ENCODE measurements at places on chromosomes 5 and 9.

- no peak for DNase-seq
Observed at GRCh38 chr9:89790542-89791109, 185.8 kb downstream of the GADD45G start.

DNA sequence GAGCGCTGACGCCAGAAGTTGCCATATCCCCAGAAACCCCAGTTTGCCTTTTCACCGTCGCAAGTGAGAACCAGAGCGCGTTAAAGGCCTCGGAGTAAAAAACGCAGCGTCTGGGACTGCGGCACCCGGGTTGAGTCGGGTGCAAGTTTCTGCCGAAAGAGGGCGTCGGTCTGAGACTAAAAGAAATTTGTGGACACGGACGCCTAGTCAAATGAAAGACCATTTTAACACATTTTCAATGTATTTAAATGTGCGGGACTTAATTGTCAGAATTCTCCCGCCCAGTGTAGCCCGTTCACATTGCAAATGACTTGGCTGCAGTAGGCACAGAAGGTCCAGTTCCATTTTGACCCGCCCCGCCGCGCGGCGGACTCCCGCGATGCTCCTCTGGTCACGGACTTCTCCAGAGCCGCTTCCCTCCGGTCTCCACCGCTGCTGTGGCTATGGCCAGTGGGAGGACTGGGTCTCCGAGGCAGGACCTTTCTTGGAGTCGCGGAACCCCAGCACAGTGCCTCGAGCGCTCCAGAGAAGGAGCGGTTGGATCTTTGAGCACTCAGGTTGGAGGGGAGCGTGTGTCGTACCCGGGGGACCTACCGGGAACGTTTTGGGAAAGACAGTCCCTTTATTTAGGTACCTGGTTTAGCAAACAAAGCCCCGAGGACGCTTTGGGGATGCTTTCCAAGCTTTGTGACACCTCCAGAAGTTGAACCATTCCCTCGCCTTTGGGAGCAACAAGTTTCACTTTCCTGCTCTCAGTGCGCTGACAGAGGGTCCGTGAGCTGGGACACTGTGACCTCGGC, 1.2 kb upstream of the NPR3 start:
- no peak for DNase-seq

DNA sequence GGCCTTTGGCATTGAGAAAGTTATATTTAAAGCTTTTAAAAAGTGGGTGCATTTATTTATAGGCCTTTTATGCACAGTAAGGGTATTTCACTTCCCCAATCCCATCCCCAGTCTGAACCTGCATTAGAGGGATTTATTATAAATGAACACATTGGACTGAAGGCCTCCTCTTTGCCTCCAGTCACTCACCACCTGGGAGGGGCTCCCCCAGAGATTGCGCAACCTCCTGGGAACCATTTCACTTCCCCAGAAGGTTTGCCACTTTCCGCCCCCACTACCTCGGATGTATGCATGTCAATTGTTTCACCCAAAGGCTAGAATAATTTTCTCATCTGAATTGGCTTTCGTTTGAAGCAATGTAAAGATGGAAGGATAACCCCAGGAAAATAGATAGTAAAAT, 29.8 kb upstream of the VCAN start:
- DNase-seq: no peak

- no peak for DNase-seq
Observed at GRCh38 chr5:65830856-65831255, 95.5 kb upstream of the ERBIN start.

- DNase-seq: no peak
Observed at GRCh38 chr9:137166380-137167229, 3.2 kb downstream of the LRRC26 start.

- no peak for DNase-seq
Observed at GRCh38 chr5:173328844-173329490, 753 bp upstream of the STC2 start.

DNA sequence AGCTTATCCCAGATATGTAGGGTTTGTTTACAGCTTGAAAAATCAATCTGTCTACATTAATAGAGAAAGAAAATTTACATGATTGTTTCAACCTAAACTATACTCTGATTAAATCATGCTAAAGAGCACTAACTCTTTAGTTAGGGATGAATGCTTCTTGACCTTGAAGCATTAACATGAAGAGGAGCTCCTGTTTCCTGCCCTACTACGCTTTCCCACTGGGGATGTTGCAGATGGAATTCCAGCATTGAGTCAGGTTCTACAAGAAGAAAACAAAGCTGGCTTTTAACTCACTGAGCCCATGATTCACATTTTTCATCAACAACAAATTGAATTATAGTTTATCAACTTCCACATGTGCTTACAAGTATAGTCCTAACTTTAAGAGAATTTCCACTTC, 471.3 kb downstream of the TMEM232 start:
- DNase-seq: no peak

GRCh38 chr5:132506094-132506692, 15.6 kb upstream of the IRF1 start:
- DNase-seq: no peak

DNA sequence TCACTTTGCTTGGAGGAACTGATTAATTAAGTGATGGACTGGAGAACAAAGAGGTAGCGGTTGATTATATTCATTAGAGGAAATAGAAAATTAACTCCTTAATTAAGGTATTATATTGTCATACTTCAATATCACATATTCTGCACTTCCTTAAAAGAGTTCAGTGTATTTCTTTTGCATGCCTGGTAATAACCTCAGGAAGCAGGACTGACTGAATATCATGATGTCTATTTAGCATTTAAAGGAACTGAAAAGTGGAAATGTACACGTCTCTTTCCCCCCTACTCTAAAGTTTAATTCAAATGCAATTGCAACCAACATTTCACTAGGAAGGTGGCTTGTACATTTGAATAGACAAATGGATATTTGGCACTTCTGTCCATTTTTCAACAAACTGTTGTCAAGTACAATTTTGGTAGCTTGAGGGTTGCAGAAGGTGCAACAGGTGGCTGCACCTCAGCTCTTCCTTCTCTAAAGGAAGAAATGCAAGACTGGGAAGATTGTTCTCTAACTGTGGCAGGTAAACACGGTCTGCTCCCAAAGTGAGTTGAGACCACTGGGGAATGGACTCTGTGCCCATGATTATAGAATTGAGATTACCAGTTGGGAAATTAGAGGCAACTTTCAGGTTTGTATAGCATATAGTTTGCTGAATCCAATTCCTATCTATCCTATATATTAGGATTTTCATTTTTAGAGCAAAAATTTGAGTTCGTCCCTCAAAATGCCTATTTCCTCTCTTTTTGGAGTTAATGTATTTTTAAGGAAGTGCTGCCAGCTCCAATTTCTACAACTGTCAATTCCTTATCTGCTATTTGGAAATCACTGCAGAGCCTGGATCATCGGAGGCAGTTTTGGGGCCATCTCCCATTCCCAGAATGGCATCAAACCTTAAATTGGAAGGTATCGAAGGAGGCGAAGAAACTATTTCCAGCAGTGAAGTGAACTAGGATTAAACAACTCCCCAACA, 98.9 kb upstream of the TAF11L2 start:
- no peak for DNase-seq

DNA sequence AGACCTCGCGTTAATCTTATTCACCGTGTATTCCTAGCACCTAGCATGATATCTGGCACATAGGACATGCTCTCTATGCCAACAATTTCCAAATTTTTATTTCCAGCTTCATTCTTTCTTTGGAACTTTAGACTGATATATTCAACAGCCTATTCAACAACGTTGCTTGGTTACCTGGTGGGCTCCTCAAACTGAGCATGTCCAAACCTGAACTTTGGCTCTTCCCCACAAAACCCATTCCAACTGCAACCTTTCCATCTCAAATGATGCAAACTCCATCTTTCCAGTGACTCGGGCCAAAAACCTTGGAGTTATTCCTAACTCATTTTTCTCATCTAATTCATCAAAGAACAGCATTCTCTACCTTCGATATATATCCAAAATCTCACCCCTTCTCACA, 525.2 kb downstream of the AGTPBP1 start:
- no peak for DNase-seq

DNA sequence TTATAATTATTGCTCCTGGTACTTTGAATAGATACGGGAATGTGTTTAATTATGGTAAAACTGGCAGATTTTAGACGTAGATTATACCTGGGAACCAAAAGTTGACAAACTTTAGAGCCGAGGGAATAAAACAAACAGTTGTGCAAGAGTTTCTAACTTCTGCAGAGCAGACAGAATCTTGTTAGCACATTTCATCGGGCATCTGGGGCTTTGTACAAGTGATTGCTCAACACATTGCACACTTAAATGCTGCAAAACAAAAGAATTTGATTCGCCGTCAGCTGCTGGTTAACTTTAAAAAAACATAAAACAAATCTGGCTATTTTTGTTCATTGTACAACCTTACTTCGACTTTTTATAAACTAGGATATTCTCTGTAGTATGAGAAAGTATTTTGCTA, 398.1 kb downstream of the MAN2A1 start:
- no peak for DNase-seq

- no peak for DNase-seq
Observed at GRCh38 chr5:122295138-122295537, 16.9 kb upstream of the SNCAIP start.

- no peak for DNase-seq
Observed at GRCh38 chr9:109517901-109518377, 19.8 kb upstream of the PTPN3 start.

- no peak for DNase-seq
Observed at GRCh38 chr5:128146671-128147070, 63.1 kb downstream of the SLC12A2 start.

GRCh38 chr5:10577371-10578292, 13.8 kb downstream of the ANKRD33B start:
- DNase-seq: no peak

- no peak for DNase-seq
Observed at GRCh38 chr9:36064448-36065037, 27.8 kb downstream of the RECK start.

DNA sequence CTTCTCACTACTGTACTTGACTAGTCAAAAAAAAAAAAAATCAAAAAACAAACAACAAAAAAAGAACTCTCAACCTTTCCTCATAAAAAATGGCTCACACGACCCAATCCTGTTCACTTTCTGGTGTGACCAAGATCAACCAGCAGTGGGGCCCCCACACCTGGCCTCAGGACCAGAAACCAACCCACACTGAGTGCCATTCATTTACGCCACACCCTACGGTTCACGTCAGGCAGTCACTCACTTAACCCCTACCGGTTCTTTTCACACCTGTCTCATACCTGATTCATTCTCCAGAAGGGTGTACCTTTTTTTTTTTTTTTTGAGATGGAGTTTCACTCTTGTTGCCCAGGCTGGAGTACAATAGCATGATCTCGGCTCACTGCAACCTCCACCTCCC, 5.7 kb downstream of the SUSD1 start:
- DNase-seq: no peak

GRCh38 chr5:126053630-126054029, 369.6 kb upstream of the GRAMD2B start:
- no peak for DNase-seq

- DNase-seq: no peak
Observed at GRCh38 chr5:14097998-14098471, 45.1 kb upstream of the TRIO start.

- DNase-seq: no peak
Observed at GRCh38 chr5:109691996-109692395, 2.3 kb downstream of the MAN2A1 start.

- DNase-seq: no peak
Observed at GRCh38 chr9:137382444-137383080, 40.4 kb downstream of the EXD3 start.

GRCh38 chr5:153742060-153742459, 251.6 kb downstream of the GRIA1 start:
- no peak for DNase-seq

DNA sequence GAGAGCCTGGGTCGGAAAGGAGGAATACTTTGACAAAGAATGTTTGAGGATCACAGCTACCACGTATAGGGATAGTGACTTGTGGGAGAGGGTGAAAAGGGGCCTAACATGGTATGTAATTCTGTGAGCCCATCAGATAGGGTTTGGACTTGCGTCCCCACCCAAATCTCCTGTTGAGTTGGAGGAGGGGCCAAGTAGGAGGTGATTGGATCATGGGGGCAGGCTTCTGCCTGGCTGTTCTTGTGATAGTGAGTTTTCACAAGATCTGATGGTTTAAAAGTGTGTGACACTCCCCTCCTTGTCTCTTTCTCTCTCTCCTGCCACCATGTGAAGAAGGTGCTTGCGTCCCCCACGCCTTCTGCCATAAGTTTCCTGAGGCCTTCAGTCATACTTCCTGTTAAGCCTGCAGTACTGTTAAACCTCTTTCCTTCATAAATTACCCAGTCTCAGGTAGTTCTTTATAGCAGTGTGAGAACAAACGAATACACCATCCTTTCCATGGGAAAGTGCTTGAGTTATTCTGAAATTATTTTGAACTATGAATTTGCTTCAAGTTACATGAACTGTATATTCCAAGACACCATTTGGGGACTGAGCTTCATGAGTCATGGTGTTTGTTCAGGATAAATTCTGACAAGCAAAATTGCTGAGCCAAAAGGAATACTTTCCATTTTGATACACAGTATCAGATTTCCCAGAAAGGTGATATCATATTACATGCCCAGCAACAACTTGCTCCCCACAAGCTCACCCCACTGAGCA, 68.8 kb upstream of the SSBP2 start:
- DNase-seq: no peak

- no peak for DNase-seq
Observed at GRCh38 chr5:79573983-79574890, 38.0 kb upstream of the TENT2 start.

DNA sequence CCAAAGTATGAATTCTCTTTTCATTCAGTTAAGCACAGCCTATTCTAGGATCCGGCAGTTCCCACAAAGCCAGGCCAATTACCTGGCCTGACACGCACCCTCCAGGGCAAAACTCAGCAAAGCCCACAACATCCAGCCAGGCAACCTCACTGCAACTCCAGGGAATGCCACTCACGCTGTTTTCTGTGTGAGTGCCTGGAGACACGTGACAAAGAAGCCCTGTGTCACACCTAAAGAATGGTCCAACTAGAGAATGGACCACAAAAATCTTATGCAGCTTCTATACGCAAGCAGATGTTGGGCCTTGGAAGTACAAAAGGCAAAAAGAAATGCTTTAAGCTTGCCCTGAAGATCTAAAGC, 20.2 kb downstream of the RETREG1 start:
- no peak for DNase-seq

- DNase-seq: no peak
Observed at GRCh38 chr5:129771058-129771838, 23.4 kb downstream of the MINAR2 start.

DNA sequence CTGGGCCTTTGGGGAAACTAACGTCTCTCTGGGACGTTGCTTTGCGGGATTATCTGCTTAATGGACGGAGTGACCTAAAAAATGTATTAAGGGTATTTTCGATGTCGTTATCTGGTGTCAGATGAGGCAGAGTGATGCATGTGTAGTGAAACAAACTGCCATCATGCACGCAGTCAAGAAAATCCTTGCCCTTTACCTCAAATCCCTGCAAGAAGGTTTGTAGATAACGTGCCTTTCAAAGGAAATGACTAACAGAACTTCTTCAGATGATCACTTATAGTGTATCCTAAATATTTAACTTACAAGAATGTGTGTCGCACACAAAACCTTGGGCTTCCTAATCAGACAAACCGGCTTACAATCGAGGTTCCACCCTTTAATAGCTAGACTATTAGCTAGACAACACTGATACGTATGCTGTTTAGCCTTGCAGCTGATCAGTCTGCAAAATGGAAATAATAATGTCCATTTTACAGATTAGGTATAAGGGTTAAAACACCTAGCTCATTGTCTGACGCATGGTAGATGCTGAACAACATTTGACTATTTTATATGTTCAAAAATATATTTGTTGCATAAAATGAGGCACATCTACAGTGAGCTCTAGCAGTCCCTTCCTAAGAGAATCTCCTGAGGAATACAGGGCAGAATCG, 541 bp upstream of the TBCA start:
- no peak for DNase-seq
